ENCODE measurements at places on chromosomes 16 and 17.

GRCh38 chr17:79090443-79091225, 16.0 kb downstream of the ENGASE start:
- peak; percentile 44 for DNase-seq

GRCh38 chr16:67884684-67885083, at the start of gene NRN1L:
NRN1L (plus strand) TSS chr16:67884885; CDS start chr16:67884904, 19 bp downstream.
- peak; percentile 92 for DNase-seq

DNA sequence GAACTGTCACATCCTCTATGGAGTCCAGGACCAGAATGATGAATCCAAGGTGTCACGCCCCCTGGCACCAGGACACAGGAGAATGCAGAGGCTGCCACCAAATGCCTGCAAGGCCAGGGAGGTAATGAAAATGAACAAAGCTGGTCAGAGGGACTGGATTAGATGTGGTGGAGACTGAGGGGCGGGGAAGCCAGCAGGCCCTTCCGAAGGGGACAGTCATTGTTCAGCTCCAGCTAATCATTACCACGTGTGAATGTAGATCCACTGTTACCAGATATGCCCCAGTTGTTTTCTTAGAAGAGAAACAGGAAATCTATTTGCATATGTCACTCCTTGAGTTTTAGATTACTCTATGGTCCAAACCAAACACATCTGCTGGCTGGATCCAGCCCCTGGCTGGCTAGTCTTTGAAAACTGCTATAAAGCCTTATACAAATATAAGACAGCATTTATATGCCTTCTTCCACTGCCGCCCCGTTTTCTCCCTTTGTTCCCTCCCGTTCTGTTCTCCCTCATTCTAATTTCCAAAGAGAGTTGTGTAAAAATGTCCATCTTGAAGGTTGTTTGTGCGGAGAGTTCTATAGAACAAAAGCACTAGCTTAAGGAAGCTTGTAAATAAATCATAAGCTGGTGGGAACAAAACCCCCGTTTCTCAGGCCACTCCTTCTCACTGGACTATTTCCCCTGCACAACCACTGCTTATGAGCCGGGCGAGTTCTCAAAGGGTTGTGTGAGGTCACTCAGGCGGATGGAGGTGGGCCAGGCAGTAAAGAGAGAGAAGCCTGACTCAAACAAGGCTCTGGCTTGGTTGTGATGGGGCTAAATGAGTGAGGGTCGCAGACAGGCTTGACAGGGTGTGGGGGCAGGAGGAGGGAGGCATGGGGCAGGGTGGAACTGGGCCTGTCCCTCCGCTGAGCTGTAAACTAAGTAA, 14.2 kb downstream of the CRYM start:
- DNase-seq: no peak

DNA sequence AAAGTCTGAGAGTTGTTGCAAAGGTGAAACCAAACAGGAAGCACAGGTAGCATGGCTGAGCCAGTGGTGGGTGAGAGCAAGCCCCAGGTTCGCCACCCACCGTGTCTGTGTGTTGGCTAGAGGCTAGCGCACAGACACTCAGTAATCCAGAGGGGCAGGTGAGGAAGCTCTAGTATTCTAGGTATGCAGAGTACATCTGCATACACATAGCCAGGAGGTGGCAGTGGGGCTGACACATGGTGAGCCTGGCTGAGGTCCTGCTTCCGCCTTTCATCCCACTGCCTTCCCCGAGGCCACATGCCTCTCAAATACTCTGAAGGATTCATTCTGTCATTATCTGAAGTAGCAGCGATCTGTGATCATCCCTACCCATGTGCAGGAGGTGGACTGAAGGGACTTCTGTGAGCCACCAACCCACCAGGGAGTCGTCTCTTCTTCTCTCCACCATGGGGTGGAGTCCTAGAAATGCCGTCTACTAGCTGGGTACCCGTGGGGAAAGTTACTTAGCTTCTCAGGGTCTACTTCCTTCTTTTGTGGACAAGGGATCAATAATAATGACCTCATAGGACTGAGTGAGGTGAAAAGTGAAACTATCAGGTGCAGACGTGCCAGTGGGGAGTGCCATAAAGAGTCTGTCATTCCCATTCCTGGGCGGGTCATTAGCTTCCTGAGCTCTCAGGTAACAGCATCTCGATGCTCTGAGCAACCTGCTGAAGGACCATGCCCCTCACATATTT, 36.0 kb upstream of the ICAM2 start:
- no peak for DNase-seq

DNA sequence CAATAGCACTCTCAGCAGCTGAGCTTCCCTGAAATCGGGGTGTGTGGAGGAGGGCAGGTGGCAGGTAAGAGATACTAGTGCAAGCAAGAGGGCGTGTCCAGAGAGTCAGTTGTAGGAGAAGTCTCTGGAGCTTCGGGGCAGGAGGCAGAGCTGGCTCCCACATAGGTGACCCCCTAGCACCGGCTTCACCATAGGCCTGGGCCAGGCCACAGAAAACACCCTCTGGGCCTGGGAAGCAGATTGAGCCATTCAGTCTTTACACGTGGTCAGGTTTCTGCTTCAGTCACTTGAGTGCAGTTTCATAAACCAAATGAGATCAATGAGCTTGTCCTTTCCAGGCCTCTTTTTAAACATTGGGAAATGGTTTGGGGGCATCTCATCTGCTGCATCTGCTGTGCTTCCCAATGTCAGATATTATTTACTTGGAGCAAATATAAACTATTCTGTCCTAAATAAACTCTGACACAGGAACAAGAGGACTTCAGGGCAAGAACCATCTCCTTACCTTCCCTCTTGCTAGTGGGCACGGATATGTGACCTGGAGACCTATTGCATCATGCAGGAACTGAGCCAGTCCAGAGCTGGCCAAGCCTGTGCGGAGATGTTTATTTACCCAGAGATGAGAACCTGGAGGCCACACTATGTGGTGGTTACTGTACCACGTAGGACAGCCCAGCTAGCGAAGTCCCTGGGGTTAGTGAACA, 16.1 kb downstream of the CCR7 start:
- no peak for DNase-seq

DNA sequence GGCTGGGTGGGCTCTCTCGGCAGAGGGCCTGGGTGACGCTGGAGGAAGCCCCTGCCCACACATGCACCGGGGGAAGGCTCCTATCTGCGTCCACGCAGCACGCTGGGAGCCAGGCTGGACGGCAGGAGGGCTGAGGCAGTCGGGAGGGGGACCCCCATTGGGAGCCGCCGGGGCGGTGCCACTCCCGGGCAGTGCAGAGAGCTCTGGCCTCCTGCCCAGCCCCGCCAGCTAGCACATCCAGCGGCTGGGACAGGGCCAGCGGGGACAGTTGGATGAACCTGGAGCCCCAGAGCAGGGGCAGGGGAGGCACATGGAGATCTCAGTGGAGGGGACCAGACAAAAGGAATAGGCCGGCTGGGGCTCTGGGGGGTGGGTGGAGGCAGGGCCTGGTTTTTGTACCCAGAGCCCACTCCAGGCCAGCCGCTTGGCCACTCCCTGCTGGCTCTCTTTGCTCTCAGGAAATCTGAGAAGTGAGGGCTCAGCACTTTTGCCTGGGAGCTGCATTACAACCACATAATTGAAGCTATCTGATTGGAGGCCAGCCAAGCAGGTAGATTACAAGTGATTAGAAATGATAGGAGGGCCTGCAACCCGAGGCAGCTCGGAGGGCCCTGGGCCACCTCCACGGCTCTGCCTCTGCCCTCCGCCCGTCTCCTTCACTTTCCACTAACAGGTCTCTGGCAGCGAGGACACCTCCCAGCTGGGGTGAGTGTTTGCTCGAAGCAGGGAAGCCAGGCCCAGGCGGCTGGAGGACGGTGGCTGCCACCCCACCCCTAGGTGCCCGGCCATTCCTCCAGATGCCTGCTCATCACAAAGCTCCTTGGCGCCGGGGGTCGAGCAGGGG, 40.1 kb downstream of the ENGASE start:
- DNase-seq: peak; percentile 64

- DNase-seq: peak; percentile 79
Measured at GRCh38 chr17:35433075-35433894, 985 bp upstream of the SLFN12 start.

DNA sequence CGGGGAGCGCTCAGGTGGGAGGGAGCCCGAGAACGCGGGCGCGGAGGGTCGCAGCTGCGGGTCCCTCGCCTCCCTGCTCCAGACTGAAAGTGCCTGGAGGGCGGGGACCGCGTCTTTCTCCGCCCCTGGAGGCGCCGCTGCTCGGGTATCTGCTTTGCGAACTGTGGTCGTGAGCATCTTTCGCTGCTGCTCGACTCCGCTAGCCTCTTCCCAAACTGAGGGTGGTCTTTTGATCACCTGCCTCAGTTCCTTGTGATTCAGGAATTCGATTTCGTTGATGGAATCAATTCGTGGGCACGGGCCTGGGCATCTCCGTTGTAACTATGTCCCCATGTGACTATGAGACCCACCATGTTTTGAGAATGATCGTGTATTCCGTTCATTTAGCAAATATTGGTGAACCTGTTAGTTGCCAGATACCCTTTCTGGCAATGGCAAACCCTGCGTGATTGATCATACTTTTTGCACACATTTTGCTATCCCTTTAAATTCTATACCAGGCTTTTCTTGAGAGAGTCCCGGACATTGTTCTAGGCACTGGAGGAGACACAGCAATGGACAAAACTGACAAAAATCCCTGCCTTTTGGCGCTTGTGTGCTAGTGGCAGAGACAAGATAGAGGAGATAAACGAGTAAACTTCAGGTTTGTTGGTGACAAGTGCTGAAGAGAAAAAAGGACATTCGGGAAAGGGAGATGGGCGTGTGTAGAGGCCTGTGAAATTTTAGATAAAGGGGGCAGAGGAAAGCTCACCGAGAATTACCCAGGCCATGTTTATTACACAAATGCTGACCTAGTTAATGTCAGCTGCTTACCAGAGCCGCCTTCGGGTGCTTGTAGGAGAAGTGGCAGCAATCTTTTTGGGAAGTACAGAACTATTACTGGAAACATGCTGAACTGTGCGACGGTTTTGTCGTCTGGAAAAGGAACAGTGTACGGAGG, 948 bp downstream of the UTP18 start:
- peak; percentile 6 for DNase-seq

DNA sequence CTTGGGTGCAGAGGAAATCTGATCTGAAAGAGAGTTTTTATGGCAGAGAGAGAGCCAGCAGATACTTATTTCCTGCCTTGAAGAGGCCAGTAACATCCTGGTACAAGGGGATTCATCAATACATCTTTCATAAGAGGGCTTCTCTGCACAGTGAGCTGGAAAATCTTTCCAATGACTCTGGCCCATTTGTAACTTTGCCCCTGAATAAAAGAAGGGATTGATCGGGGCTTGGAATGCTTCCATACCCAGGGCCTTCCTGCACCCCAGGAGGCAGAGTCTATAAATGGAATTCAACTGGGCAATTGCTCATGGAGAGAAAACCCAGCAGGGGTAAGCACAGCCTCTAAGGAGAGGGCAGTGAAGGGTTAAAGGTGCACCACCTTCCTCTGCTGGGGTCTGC, 163.3 kb downstream of the XYLT1 start:
- DNase-seq: no peak
